ENCODE measurements at places on chromosomes 7 and 10. TPM values are rescaled to one million over a fixed set of nuclear protein-coding genes. Genes with fewer than 3 reads are reported as not detected.
A peak's percentile ranks its signal among the peaks of the same experiment; 100 is the strongest.

DNA sequence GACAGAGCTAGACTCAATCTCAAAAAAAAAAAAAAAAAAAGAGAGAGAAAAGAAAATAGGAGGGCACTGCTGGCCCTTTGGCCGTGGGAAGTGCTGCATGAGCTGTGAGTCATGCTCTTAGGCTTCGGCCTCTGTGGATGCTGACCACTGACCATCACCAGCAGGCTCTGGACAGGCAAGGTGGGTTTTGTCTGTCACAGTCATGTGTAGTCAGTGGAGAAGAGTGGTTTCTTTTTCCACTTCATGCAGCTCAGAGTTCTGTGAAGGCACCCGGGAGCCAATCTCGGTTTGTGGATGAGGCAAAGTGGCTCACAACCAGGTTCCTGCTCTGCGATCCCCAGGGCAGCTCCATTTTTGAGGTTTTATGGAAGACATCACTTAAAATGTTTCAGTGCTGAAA lies 58.1 kb downstream of the PRTFDC1 start:
- DNase-seq, result peak; percentile 87

DNA sequence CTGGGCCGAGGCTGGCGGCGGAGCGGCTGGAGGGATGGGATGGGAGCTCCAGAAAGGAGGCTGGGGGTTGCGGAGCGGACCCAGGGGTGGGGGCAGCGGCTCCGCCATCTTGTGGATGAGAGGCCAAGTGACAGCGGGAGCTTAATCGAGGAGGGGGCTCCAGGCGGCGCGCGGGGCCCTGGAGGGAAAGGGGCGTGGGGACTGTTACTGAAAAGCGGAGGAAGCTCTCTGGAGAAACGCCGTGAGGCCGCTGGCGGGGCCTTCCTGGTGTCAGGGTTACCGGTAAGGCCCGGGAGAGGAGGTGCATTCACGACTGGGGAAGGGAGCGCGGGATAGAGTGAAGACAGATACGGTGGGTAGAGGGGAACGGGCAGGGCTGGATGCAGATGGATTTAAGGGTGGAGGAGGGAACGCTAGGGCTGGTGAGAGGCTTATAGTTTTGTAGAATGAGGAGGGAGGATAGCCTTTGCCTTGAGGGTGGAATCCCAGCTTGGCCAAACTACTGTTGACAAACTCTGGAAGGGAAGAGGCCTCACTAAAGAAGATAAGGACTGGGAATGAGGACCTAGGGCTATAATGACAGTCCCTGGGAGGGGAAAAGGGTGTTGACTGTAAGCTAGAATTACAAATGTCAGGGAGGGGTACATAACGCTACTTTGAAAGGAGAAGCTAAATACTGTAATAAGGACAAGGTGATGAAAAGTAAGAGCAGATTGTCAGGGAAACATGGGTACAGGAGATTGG lies 535 bp downstream of the BTRC start:
- DNase-seq, result peak; percentile 41

- peak; percentile 19 for DNase-seq
Measured at GRCh38 chr10:118595598-118596425, at the start of gene PRLHR. TSS of gene PRLHR (minus strand) at chr10:118595648. CDS start at chr10:118595244, 404 bp downstream.

- no peak for DNase-seq
Measured at GRCh38 chr7:30159698-30160143, 24.9 kb downstream of the MTURN start.

DNA sequence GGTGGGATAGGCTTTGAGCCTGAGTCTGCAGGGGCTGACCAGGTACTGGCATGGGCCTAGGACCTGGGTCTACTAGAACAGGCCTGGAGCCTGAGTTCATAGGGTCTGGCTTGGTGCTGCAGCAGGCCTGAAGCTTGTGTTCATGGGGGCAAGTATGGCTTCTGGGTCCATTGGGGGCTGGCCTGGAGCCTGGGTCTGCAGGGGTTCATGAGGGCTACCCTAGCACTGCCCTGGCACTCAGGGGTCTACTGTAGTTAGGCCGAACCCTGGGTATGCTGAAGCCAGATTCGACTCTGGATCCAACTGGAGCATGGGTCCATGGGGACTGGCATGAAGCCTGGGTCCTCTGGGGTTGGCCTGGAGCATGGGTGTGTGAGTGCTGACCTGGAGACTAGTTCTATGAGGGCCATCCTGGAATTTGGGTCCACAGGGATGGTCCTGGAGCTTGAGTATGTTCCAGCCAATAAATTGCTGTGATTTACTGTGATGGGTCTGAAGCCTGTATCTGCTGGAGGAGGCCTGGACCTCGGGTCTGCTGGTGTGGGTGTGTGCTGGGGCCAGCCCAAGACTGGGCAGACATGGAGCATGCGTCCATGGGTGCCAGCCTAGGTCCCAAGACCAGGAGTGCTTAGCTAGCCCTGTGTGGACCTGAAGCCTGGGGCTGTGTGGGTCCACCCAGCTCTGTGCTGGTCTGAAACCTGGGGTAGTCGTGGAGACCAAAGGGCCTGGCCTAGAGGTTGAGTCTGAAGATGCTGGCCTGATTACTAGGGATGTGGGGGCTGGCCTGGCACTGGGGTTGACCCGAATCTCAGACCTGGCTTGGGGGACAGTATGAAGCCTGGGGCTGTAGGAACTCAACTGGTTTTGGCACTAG lies 235.5 kb downstream of the NXPH1 start:
- DNase-seq, result no peak

- DNase-seq, result no peak
Measured at GRCh38 chr10:70432101-70432500, 9.4 kb downstream of the NODAL start.

DNA sequence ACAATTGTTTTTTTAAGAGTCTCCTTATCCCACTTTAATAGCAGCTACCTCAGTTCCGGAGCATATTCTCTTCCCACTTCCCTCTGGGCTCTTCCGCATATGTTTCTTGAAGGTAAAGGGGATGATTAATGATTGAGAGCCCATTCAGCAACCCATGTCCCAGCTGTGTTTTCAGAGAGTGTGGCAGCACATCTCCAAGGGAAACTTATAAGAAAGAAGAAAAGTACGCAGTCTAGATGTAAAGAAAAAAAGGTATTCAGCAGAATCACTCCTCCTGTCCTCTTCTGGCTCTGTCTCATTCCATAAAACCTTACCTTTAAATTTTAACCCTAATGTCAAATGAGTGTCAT lies 9.7 kb upstream of the ANKRD7 start:
- no peak for DNase-seq

DNA sequence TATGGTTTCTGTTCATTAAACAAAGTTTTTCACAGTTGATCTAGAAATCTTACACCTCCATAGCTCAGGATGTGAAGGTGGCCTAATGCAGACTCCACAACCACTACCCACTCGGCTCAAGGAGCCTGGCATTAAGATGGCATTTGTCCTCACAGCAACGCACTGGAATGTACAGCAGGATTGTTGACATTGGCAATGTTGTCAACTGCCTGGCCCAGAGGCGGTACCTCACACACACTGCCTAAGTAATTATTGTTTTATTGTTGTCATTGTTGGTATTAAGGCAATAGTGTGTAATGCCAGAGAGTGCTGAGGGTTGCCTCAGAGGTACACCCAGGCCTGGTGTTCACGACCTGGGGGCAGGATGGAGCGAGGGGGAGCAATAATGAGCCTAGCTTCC lies 38.3 kb downstream of the LRRC18 start:
- no peak for DNase-seq

DNA sequence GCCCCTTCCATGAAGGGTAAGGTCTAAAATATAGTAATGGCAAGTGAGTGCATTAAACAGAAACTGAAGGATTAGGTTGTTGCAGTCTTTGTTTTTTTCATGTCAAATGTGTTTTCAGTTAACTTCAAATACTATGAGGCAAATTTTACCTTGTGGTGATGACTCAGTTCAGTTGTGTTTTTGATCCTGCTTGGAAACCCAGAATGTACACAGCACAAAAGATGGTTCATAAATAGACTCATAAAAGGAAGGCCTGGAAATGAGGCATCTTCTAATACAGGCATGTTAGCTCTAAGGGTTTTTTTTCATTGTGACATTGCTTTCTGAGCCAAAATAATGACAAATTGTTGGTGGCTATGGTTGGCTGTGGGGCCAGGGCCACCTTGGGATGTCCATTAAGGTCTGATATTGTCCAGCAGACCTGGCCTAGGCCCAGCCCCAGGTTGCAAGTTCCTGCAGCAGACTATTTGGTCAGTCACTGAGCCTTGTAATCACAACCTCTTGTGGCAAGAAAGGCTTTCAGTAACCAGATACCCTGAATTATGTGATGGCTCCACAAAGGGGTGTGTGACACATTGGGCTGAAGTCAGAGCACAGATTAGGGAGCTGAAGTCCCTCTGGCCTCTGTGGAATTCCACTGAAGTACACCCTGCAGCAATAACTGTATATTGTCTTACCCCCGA lies 69.0 kb upstream of the SAMD8 start:
- DNase-seq, result peak; percentile 80

DNA sequence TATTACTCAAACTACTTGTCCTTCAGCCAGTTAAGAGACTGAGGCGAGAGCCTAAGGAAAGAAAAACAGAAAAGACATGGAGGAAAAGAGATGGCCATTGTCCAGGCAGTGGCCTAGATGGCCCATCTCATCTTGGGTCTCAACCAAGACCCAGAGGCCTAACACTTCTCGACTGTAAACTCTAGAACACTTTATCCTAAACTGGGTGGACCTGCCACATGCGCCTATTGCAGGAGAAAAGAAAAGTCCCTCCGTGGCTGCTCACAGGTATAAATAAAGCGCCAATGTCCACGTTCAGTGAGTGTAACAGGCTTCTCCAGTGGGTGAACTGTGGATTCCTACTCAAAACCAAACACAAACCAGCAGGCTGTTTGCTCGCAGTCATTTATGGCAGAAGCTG lies 92.7 kb upstream of the DDC start:
- DNase-seq, result no peak

GRCh38 chr7:106010331-106010730 lies 47.3 kb downstream of the CDHR3 start:
- DNase-seq, result peak; percentile 40

GRCh38 chr10:22649390-22649841 lies 65.0 kb downstream of the PIP4K2A start:
- no peak for DNase-seq

- DNase-seq, result no peak
Measured at GRCh38 chr7:134075799-134076198, 51.3 kb upstream of the LRGUK start.

GDI2 gene
- total RNA-seq, result 482 TPM

WDFY4 gene
- total RNA-seq, result not detected

GPC2 gene
- 1.2 TPM for total RNA-seq

C10orf71 gene
- total RNA-seq, result not detected

ARL3 gene
- 10.4 TPM for total RNA-seq

CTAGE8 gene
- total RNA-seq, result not detected
